ENCODE measurements at places on chromosomes 12 and 14.

DNA sequence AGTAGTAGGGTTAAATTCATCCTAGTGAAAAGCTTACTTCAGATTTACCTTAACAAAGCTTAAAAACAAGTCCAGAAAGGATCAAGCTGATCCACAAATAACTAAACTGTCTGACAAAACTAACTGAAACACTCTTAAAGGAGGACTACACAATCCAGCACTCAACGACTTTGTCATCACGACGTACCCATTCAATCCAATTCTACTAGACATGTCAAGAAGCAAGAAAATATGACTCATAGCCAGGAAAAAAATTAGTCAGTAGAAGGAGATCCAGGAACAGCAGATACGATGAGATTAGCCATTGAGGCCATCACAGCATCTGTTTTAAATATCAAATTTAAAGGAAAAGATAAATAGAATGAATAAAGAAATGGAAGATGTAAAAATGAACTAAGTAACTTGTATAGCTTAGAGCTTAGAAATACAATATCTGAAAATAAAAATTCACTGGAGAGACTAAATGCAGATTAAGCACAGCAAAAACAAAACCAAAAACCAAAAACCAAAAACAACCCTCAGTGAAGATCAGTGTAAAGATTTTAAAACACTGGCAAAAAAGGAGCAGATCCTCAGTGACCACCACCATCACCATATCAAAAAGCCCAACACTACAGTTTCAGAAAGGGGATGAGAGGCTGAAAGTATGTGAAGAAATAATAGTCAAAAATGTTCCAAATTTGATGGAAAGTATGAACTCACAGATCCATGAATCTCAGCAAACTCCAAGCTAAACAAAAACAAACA is 95.0 kb upstream of the CCND2 start:
- no peak for DNase-seq

DNA sequence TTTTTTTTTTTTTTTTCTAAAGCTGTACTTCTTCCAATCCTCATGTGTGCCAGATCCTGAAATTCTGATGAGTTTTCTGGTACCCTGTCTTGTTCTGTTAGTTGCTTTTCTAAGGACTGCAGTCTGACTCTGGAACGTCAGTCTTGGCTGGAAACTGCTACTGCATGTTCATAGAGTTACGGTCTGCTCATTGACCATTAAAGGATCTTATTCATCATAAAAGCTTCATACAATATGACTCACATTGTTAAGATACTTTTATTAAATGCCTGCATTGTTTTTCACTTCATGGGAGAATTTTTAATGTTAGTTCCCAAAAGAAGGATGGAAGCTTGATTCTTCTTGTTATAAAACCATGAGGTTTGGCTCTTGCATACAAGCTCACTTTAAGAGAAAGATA is 233.6 kb downstream of the SYT10 start:
- DNase-seq: no peak

GRCh38 chr12:59619461-59620240 is 23.8 kb downstream of the SLC16A7 start:
- no peak for DNase-seq

DNA sequence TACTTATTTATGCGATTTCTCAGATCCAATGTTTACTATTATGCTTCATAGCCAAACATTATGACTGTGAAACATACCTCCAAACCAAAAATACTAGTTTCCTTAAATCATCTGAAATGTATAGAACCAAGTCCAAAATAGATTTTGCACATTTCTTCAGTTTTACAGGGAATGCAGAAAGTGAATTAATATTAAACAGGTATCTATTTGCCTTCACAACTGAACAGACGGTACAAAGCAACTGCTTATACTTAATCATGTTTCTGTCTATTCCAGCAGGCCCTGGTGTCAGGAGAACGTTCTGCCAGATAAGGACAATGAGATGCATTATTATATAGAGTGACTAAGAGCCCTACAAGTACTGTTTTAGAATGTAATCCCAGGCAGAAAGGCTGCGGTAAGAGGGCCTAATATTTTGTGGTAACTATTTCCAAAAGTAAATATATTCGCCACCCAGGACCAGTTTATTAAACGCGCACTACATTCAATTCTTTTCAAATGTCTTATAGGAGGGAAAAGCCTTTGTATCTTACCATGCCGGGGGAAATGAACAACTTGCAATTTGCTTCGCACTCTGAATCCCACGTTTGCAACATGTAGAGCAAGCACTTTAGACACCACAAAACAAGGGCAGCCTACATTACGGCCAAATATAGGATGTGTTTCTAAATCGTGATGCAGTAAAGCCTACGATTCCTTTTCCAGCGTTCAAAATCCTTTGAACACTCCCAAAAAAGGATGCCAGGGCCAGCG is 1.5 kb downstream of the CORO1C start:
- DNase-seq: no peak

GRCh38 chr12:47742253-47742825 is 16.3 kb downstream of the RAPGEF3 start:
- DNase-seq: peak; percentile 75

- DNase-seq: no peak
These were observed 1.3 kb upstream of the TAS2R14 start for GRCh38 chr12:10940389-10940788.

DNA sequence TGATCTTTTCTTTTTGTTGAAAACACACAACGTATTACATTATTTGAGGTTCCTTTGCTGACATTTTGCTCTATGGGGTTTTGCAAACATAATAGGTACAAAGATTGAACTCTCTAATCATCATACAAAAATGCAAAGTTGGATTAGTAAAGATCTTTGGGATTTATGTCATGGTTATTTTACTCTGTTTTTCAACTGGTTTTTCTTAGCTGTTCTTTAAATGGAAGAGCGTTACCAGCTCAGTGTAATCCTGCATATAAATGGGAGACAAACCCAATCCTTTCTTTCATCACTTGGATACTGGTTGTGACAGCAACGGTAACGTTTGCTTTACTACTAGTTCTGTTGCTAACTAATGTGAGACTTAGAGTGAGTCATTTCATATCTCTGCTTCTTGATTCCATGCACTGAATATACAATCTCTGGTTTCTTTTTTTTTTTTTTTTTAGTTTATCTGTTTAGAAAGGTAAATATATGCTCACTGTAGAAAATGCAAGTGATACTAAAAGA is 104.9 kb upstream of the NOVA1 start:
- DNase-seq: no peak

DNA sequence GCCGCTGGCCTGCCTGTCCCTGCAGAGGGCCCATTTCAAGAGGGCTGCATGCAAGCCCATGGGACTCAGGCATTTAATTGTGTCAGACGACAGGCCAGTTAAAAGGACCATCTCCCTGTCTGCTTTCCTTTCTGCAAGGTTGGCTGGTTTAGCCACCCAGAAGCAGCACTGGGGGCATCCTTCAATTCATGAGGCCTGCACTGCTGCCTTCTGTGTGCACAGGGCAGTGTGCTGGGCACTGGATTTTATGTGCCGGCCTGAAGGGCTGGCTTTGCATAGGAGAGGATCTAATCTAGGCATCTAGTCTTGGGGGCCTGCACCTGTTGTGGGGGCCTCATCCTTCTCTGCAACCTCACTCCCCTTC is 114.1 kb upstream of the FKBP4 start:
- DNase-seq: no peak

- no peak for DNase-seq
These were observed 37.3 kb upstream of the ZDHHC17 start for GRCh38 chr12:76726626-76727025.

DNA sequence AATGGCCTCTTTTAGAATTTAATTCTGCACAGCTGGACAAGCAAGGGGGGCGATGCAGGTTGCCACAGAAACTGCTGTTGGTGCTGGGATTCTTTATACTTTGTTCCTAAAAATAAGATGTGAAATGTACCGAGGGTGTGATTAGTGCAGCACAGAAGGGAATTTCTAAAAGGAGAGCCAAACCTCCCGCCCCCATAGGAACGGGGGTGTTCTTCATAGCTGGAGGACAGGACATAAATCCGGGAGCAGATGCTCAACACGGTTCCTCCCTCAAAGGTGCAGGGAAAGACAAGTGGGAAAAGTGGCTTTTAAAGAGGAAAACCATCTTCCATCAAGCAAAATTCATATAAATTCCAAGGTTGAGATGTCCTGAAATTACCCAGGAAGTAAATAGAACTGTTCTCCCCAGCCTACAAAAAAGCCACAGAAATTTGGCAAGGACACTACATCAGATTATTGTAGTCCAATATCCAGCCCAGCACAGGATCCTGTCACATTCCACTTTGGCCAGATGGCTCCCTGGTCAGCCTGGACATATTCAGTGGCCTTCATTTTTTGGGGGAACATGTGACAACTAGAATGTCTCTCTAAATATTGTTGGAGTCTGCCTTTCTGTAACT is 51.4 kb upstream of the TMX1 start:
- DNase-seq: no peak

DNA sequence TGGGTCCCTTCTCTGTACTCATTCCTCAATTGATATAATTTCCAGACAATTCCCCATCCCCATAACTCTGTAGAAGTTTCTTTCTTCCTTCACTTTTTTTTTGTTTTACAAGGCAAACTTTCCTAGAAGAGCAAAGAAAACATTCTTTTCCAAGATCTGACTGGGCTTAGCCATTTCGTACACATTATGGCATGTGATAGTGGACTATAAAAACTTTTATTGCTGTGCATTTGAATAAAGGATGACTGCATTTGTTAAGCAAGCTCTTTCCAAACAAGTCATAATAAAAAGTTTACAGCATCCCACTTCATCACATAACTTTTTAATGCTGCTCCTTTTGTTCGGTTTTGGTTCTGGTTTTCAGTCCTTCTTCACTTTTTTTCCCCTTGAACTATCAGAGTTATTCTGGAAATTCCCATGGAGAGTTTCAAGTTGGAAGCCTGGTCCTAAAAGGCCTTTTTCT is 231.0 kb upstream of the HMGA2 start:
- no peak for DNase-seq

DNA sequence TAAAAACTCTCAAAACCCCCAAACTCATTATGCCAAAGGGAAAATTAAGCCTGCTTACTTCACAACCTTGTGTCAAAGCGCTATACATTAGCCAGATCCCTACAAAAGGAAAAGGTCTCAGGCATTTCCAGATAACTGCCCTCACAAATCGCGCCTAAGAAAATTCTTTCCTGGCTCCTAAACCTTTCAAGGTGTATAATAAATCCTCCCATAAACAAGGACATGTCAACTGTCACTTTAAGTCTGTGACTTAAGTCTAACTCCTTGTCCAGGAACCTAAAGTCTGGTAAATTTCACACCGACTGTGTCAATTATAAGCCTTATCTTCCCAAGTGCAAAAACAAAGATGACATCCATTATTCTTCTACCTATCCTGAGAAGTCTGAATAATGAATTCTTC is 4.3 kb upstream of the ETFBKMT start:
- no peak for DNase-seq
